ENCODE measurements at places on chromosomes 13 and 19. TPM values are rescaled to one million over a fixed set of nuclear protein-coding genes. Genes with fewer than 3 reads are reported as not detected.

DNA sequence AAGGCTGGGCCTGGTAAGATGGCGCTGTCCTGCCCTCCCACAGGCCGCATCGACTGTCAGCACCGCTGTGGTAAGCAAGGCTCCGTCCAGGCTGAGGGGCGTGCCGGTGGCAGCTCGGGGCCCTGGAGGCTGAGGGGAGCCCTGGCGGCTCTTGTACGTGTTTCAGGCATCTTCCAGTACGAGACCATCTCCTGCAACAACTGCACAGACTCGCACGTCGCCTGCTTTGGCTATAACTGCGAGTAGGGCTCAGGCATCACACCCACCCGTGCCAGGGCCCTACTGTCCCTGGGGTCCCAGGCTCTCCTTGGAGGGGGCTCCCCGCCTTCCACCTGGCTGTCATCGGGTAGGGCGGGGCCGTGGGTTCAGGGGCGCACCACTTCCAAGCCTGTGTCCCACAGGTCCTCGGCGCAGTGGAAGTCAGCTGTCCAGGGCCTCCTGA, 1.2 kb downstream of the IZUMO4 start:
- no peak overlapping the region for H3K4me3 ChIP-seq
- no peaks in the 10 kb centered on the region for H3K27me3 ChIP-seq
- DNase-seq: no peak
- H3K27ac ChIP-seq: no peak overlapping the region
- H3K36me3 ChIP-seq: no peaks in the 10 kb centered on the region

Gene SLC5A5
- not detected for total RNA-seq

GRCh38 chr13:112648966-112649690, 40.7 kb upstream of the ATP11A start:
- no peak for DNase-seq
- no peaks in the 10 kb centered on the region for H3K36me3 ChIP-seq
- H3K27ac ChIP-seq: no peak overlapping the region
- peaks cover 13% of the 10 kb centered on the region for H3K4me1 ChIP-seq
- no peak overlapping the region for H3K4me3 ChIP-seq

DNA sequence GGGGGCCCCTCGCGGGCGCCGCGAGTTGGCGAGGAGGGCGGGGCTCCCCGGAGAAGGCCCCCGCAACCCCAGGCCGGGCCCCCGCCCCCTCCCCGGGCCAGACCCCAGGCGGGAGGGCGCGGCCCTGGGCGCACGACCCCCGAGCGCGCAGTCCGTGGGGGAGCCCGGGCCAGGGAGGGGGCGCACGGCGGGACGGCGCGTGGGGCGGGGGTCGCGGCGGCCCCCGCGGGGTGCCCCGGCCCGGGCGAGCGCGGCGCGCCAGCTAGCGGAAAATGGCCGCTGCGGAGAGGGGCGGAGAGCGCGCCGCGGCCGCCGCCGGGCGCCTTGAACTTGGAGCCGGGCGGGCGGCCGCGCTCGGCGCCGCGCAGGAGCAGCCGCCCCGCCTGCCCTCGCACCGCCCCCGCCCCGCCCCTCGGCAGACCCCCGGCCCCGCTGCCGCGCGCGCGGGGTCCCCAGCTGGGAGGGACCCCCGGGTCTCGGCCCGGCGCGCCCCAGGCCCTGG, 6.4 kb upstream of the NFIC start:
- no peaks in the 10 kb centered on the region for H3K27me3 ChIP-seq
- H3K4me1 ChIP-seq: no peaks in the 10 kb centered on the region
- peak overlapping the region; percentile 100 for H3K27ac ChIP-seq
- no peaks in the 10 kb centered on the region for H3K36me3 ChIP-seq
- no peak for DNase-seq

GRCh38 chr13:50720861-50721671, 122.4 kb downstream of the DLEU7 start:
- H3K4me1 ChIP-seq: no peaks in the 10 kb centered on the region
- no peaks in the 10 kb centered on the region for H3K27me3 ChIP-seq
- no peaks in the 10 kb centered on the region for H3K36me3 ChIP-seq
- H3K27ac ChIP-seq: no peak overlapping the region
- H3K4me3 ChIP-seq: no peak overlapping the region
- no peak for DNase-seq

- DNase-seq: no peak
- no peak overlapping the region for H3K4me3 ChIP-seq
- H3K4me1 ChIP-seq: no peaks in the 10 kb centered on the region
- H3K27ac ChIP-seq: no peak overlapping the region
Observed at GRCh38 chr19:46824890-46825730, 25.5 kb downstream of the AP2S1 start.

DNA sequence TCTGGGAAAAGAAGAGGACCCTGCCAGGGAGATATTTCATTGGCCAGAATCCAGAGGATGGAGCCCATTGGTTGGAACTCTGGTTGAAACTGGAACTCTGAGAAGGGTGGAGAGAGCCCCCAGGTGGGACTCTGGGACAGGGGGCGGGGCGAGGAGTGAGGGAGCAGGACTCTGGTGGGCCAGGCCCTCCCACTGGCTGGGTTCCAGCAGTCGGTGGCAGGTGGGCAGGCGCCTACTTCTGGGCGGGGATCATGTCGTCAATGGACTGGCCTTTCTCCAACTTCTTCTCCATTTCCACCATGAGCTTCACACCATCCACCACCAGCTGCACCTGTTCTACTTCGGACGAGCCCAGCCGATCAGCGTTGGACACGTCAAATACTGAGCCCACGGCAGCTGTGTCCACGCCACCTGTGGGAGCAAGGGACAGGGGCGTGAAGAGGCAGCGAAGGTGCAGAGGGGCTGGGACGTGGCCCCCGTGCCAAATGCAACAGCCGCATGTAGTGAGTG, 16.1 kb downstream of the CKM start:
- no peaks in the 10 kb centered on the region for H3K36me3 ChIP-seq
- no peaks in the 10 kb centered on the region for H3K4me1 ChIP-seq
- H3K27ac ChIP-seq: no peak overlapping the region

DNA sequence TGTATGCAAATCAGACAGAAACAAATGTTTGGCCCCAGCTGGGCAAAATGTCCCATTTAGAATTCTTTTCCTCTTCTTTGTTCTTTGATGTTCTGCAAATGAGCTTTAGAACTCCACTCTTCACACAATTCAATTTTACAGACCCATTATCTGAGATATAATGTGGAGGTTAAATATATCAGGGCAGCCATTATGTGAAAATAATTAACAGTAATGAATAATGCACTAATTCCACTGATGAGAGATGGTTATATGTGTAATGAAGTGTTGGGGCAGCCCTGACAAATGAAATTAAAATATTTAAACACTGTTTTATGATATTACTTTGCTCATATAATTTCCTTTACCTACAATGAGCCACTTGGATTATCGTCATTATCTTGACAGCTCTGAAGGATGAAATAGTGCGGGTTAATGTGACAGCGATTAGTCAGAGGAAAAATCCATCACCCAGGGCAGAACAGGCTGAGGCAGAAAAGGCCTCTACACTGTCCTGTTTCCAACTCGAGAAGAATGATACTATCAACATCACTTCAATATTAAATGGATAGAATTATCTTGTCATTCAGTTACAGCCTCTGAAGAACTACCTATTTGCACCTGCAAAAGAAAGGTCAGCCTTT, 321.1 kb downstream of the RBM26 start:
- DNase-seq: no peak
- H3K27me3 ChIP-seq: no peaks in the 10 kb centered on the region
- no peak overlapping the region for H3K27ac ChIP-seq

DNA sequence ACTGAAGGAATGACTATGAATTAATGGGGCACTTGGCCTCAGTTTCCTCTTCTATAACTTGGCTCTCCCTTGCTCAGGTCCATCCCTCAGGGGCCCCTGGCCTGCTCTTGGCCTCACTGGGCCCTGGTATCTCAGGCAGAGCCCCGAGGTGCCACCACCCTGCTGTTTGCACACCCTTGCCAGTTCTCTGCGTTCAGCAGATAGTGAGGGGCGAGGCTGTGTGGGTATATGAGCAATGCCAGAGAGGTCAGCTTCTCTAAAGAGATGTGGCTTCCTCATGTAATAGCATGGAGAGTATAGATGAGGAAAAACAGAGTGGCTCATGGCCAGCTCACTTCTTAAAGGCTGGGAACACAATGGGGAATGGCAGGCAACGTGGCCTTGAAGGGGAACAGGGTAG, 76.1 kb downstream of the CYSLTR2 start:
- no peaks in the 10 kb centered on the region for H3K36me3 ChIP-seq
- no peaks in the 10 kb centered on the region for H3K4me1 ChIP-seq
- no peaks in the 10 kb centered on the region for H3K27me3 ChIP-seq
- H3K4me3 ChIP-seq: no peak overlapping the region

Gene PRDX2
- total RNA-seq: 148 TPM

Gene DZIP1
- total RNA-seq: 65.3 TPM

DNA sequence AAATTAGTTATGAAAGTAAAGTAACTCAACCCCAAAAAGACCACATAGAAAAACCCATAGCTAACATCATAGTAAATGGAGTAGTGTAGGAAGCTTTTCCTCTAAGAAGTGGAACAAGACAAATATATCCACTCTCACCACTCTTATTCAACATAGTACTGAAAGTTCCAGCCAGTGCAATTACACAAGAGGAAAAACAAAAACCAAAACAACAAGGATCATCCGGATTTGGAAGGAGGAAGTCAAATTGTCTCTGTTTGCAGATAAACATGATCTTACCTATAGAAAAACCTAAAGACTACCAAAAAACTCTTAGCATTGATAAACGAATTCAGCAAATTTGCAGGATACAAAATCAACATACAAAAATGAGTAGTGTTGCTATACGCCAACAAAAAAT, 8.5 kb upstream of the SIGLEC8 start:
- no peaks in the 10 kb centered on the region for H3K36me3 ChIP-seq
- H3K27ac ChIP-seq: no peak overlapping the region
- no peak overlapping the region for H3K4me3 ChIP-seq

- no peaks in the 10 kb centered on the region for H3K4me1 ChIP-seq
- DNase-seq: no peak
- no peaks in the 10 kb centered on the region for H3K27me3 ChIP-seq
- H3K4me3 ChIP-seq: no peak overlapping the region
- no peak overlapping the region for H3K27ac ChIP-seq
- H3K36me3 ChIP-seq: no peaks in the 10 kb centered on the region
Observed at GRCh38 chr19:33977756-33978685, 181.4 kb downstream of the KCTD15 start.

GRCh38 chr13:77207943-77208342, 119.0 kb downstream of the MYCBP2 start:
- H3K27me3 ChIP-seq: no peaks in the 10 kb centered on the region
- H3K4me3 ChIP-seq: no peak overlapping the region
- no peak for DNase-seq

DNA sequence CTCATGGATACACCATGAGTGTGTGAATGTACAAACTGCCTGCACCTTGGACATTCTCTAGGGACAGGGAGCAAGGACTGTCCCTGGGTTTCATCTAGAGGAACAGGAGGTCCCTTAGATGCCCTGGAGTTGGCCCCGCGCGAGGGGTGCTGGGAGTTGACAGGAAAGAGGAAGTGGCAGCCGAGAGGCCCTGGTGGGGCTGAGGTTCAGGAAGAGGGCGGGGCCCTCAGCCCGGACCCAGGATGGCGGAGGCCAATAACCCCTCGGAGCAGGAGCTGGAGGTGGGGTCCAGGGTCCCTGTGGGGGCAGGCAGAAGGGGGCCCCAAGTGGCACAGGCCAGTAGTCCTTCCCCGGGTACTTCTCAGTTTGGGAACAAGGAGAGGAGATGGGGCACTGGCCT, 6.9 kb downstream of the PKN1 start:
- DNase-seq: peak; percentile 31
- H3K4me3 ChIP-seq: no peak overlapping the region
- H3K36me3 ChIP-seq: no peaks in the 10 kb centered on the region
- no peak overlapping the region for H3K27ac ChIP-seq
- no peaks in the 10 kb centered on the region for H3K4me1 ChIP-seq
- no peaks in the 10 kb centered on the region for H3K27me3 ChIP-seq

DNA sequence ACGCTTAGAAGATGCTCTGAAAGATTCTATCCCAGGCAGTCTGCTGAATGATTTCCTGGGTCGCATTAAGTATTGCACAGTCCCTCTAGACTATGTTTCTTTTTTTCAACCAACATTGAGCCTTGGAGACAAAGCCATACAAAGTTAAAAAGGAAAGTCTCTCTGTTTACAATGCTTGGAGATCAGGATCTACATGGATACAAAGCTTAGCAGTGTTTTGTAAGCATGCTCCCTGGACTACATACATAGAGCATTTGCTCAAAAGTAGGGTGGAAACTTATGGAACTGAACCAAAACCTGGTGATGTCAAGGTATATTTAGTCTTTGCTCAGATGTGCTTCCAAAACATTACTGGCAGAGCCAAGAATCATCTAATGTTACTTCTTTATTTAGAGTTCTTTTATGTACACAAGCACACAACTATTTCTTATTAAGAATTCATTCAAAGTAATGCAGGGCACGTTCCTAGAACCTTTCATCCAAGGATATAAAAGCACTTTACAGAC, 241.2 kb downstream of the ABCC4 start:
- no peak overlapping the region for H3K4me3 ChIP-seq
- H3K36me3 ChIP-seq: no peaks in the 10 kb centered on the region
- no peaks in the 10 kb centered on the region for H3K4me1 ChIP-seq
- H3K27ac ChIP-seq: no peak overlapping the region

GRCh38 chr19:681029-682019, 5.1 kb downstream of the FSTL3 start:
- peak overlapping the region; percentile 20 for H3K4me3 ChIP-seq
- H3K27me3 ChIP-seq: no peaks in the 10 kb centered on the region
- no peak for DNase-seq
- H3K27ac ChIP-seq: peak overlapping the region; percentile 90

- H3K27me3 ChIP-seq: no peaks in the 10 kb centered on the region
- H3K4me3 ChIP-seq: no peak overlapping the region
- DNase-seq: no peak
- H3K36me3 ChIP-seq: no peaks in the 10 kb centered on the region
Observed at GRCh38 chr19:42660353-42660752, 65.6 kb upstream of the CEACAM8 start.

Gene CEACAM21
- 2.6 TPM for total RNA-seq

DNA sequence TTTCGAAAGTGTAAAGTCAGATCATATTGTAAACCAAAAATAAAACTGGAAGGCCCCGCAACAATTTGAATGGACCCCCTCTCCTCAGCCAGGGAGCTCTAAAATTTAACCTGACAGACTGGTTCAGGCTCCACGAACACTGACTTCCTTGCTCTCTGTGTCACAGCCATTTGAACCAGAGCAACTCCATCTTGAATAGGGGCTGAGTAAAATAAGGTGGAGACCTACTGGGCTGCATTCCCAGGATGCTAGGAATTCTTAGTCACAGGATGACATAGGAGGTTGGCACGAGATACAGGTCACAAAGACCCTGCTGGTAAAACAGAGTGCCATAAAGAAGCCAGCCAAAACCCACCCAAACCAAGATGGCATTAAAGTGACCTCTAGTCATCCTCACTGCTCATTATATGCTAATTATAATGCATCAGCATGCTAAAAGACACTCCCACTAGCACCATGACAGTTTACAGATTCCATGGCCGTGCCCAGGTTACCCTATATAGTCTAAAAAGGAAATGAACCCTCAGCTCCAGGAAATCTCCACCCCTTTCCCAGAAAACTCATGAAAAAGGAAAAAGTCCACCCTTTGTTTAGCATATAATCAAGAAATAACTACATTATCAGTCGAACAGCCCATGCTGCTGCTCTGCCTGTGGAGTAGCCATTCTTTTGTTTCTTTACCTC, 43.1 kb downstream of the RFXAP start:
- no peaks in the 10 kb centered on the region for H3K36me3 ChIP-seq
- no peak for DNase-seq
- no peaks in the 10 kb centered on the region for H3K4me1 ChIP-seq
- no peaks in the 10 kb centered on the region for H3K27me3 ChIP-seq
- H3K4me3 ChIP-seq: no peak overlapping the region

Data from uterus (tissue), 4 donors.